ENCODE measurements at places on chromosomes 6 and 20. TPM values are rescaled to one million over a fixed set of nuclear protein-coding genes. Genes with fewer than 3 reads are reported as not detected.

SLC22A23 gene
- 9.1 TPM for total RNA-seq

JPH2 gene
- total RNA-seq: 0.37 TPM

SOBP gene
- total RNA-seq: 5.8 TPM

OR5V1 gene
- not detected for total RNA-seq

POM121L2 gene
- total RNA-seq: not detected

OR2J1 gene
- total RNA-seq: not detected

PDE10A gene
- total RNA-seq: 20.0 TPM

CST7 gene
- total RNA-seq: not detected

TLDC2 gene
- total RNA-seq: 0.19 TPM

TOX2 gene
- 0.25 TPM for total RNA-seq

MROH8 gene
- 1.6 TPM for total RNA-seq

FRK gene
- 0.79 TPM for total RNA-seq

PTGIS gene
- 321 TPM for total RNA-seq

TFAP2A gene
- total RNA-seq: 0.44 TPM

ADAM33 gene
- total RNA-seq: 29.2 TPM

CST2 gene
- total RNA-seq: 10.8 TPM

RUNX2 gene
- total RNA-seq: 0.44 TPM

TBP gene
- 8.2 TPM for total RNA-seq

RIPOR3 gene
- 0.13 TPM for total RNA-seq

SSTR4 gene
- total RNA-seq: 0.13 TPM

GJA1 gene
- 642 TPM for total RNA-seq

DST gene
- total RNA-seq: 389 TPM

MYCT1 gene
- 3.7 TPM for total RNA-seq

STX16 gene
- 42.3 TPM for total RNA-seq

SNPH gene
- total RNA-seq: 6.2 TPM

RSPH9 gene
- 0.40 TPM for total RNA-seq

MCCD1 gene
- total RNA-seq: not detected

PTPN1 gene
- total RNA-seq: 24.0 TPM

OPRM1 gene
- total RNA-seq: not detected

SPDEF gene
- under 0.01 TPM for total RNA-seq

GINM1 gene
- total RNA-seq: 84.7 TPM

LPIN3 gene
- total RNA-seq: 3.4 TPM

FNDC11 gene
- total RNA-seq: 0.12 TPM

TNXB gene
- 33.9 TPM for total RNA-seq

ATRN gene
- 48.4 TPM for total RNA-seq

WFDC2 gene
- total RNA-seq: not detected

MLN gene
- total RNA-seq: not detected

SLC4A11 gene
- 0.26 TPM for total RNA-seq

MCUR1 gene
- total RNA-seq: 16.7 TPM

DUSP15 gene
- 2.5 TPM for total RNA-seq

Data from aortic smooth muscle cell (primary cell).